ENCODE measurements at places on chromosomes 2 and 18. TPM values are rescaled to one million over a fixed set of nuclear protein-coding genes. Genes with fewer than 3 reads are reported as not detected.

The CDK15 gene
- not detected for polyA plus RNA-seq

The IFIH1 gene
- polyA plus RNA-seq, result 17.1 TPM

The UPP2 gene
- not detected for polyA plus RNA-seq

The IMP4 gene
- 115 TPM for polyA plus RNA-seq

The ZAP70 gene
- 0.38 TPM for polyA plus RNA-seq

The SLC5A7 gene
- not detected for polyA plus RNA-seq

Measured in CD14-positive monocyte (primary cell).